ENCODE measurements at places on chromosomes 16 and 17. TPM values are rescaled to one million over a fixed set of nuclear protein-coding genes. Genes with fewer than 3 reads are reported as not detected.

PABPN1L gene
- total RNA-seq, result not detected

AOC3 gene
- 0.32 TPM for total RNA-seq

DNAH3 gene
- under 0.01 TPM for total RNA-seq

OSGIN1 gene
- total RNA-seq, result 3.2 TPM

RAB11FIP3 gene
- total RNA-seq, result 19.4 TPM

MFAP4 gene
- total RNA-seq, result 28.7 TPM

HOXB2 gene
- 4.3 TPM for total RNA-seq

NPTX1 gene
- 1.3 TPM for total RNA-seq

NOTUM gene
- under 0.01 TPM for total RNA-seq

XYLT1 gene
- 2.6 TPM for total RNA-seq

TMEM238L gene
- not detected for total RNA-seq

ANKRD40CL gene
- total RNA-seq, result not detected

MGAT5B gene
- total RNA-seq, result 0.32 TPM

FBXL19 gene
- 26.8 TPM for total RNA-seq

PLA2G10 gene
- not detected for total RNA-seq

RHBDL3 gene
- total RNA-seq, result under 0.01 TPM

KRTAP2-3 gene
- total RNA-seq, result 0.32 TPM

ACE gene
- 1.3 TPM for total RNA-seq

KCTD19 gene
- total RNA-seq, result not detected

AGRP gene
- total RNA-seq, result not detected

SULT1A2 gene
- not detected for total RNA-seq

SRCIN1 gene
- total RNA-seq, result not detected

LITAF gene
- 96.7 TPM for total RNA-seq

Data from fibroblast of villous mesenchyme (primary cell).